GM12864 (cell line): ENCODE measurements at places on chromosomes 5 and 9.

GRCh38 chr5:139847091-139847490, 51.5 kb downstream of the PSD2 start:
- no peak for DNase-seq

- no peak for DNase-seq
These were observed 82.2 kb upstream of the C9orf72 start for GRCh38 chr9:27655441-27655840.

DNA sequence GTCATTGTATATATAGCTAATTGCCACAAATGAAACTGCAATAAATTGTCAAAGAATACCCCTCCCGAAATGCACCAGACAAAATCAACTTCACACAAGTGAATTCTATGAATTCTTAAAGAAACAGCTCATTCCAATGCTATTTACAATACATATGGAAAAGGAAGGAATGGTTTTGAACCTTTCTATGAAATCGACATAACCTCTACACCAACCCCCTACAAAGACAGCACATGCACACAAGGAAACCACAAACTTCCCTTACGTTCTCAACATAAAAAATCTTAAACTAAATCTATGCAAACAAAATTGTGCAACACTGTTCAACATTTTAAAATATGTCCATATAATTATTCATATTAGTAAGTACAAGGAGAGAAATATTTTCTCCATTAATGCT, 39.2 kb downstream of the MARCHF11 start:
- no peak for DNase-seq

DNA sequence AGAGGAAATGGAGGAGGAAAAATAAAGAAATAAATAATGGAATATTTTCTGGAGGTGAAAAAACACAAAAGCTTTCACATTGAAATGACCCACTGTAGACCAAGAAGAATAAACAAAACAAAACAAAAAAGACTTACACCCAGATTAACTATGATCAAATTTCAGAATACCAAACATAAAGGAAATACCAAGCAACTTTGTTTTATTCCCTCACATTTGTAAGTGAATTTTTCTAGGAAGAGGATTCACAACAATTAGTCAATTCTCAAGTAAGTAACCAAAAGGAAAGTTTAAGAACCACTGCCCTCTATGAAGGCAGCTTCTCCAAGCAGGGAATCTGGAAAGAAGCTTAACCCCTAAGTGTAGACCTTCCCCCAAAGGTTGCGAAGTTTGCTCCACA, 29.6 kb upstream of the B4GALT1 start:
- no peak for DNase-seq

GRCh38 chr9:12289711-12290110, 403.5 kb upstream of the TYRP1 start:
- DNase-seq, result no peak

- no peak for DNase-seq
These were observed 522.9 kb downstream of the RASEF start for GRCh38 chr9:82539856-82540579.

GRCh38 chr5:133918731-133919130, 49.7 kb downstream of the C5orf15 start:
- no peak for DNase-seq

GRCh38 chr5:146794326-146795029, 84.1 kb downstream of the PPP2R2B start:
- no peak for DNase-seq

DNA sequence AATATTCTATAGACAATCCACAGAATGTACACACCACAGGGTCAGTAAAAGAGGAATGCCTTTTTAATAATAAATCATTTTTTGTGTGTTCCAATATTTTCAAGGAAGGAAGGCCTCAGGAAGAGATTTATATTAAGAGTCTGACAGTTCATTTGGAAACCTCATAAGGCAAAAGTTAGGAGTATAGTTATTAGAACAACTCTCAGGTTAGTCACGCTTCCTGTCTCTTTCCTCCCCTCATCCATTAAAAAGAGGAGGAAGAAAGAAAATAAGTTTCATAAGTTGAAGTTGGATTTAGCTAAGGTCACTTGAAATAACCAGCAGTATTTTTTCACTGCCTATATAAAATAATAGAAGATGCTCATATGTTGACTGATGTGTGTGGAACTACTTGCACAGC, 863.2 kb downstream of the PTPRD start:
- no peak for DNase-seq

DNA sequence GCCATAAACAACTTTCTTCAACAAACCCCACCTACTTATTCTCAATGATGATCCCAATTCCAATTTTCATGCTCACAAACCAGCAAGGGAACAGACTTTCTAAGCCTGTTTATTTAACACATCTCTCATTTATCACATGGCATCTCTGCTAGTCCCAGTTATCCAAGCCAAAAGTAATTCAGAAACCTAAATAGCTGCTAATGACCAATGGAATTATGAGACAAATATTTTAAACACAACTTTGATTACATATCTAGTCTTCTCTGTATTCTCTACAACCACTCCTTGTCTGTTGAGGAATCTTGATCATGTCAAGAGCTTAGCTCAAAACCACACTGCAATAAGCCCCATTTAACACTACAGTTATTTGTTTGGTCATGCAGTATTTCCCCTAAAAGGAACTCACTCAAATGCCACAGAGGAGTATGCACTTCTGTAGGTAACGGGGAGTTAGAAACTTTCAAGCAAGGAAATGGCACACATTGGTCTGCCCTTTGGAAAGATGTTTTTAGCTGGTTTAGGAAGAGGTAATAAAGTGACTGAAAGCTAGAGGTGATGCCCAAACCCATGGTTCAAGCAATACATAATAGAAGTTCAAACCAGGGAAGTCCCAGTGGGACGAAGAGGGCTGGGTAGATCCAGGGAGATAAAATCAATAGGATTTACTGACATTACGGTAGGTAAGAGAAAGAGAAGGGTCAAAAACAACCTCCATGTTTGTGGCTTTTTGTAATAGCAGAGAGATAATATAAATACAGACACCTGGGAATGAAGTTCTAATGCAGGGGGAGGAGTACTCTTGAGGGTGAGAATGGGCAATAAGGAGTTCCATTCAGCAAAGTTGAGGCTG, 42.1 kb upstream of the HTR4 start:
- no peak for DNase-seq

GRCh38 chr9:120928483-120929228, 2.1 kb upstream of the TRAF1 start:
- DNase-seq, result no peak

- no peak for DNase-seq
These were observed 49.8 kb upstream of the RPS23 start for GRCh38 chr5:82327941-82328340.

GRCh38 chr5:89445106-89445745, 562.2 kb upstream of the MEF2C start:
- DNase-seq, result no peak

DNA sequence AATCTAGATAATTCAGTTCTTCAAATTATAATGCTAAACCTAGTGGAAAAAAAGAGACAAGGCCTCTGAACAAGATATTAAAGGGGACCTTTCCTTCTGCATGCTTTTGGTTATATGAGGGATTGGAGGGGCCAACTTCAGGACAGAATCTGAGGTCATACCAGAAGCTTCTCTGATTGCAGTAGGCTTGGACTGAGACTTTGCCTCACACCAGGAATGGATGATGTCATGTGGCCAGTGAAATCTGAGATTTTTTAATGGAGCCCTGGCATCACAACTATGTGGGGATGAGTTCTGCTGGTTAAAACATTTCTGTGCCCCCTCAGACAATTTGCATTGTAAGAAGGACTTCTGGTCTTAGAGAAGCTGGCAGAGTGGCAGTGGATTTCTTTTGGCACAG, 88.6 kb downstream of the ANGPTL2 start:
- DNase-seq, result no peak

GRCh38 chr5:17305964-17306725, 88.7 kb downstream of the BASP1 start:
- DNase-seq, result no peak

- DNase-seq, result no peak
These were observed 173.7 kb downstream of the NFIB start for GRCh38 chr9:14140096-14140697.

DNA sequence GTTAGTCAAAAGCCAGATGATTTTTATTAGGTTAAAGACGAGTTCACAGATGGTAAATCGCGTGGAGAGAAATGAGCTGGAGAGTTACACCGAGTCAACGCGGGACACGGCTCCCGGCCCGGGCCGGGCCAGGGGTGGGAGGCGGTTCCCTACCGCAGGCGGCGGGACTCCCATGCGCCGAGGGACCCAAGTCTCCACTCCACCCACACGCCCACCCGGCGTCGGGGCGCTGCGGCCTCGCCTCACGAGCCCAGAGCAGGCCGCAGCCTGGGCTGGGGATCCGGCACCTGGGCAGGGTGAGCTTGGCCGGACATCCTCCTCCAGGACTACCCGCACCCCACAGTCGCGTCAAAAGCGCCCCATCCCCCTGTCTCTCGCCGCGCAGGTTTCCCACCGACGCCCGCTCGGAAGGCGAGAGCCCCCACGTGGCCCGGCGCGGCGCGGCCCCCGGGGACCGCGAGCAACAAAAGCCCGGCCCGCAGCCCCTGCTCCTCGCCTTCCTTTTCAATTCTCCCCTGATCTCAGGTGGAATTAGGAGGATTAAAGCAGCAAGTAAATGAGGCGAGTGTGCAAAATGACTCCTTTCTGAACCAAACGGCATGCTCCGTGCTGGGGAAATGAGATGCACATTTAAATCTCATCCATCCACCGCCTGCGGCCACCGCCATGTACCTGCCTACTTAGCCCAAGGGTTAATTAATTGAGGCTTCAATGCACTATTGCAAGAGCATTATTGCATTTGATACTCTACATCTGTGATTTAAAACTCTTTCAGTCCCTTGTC, 196.5 kb upstream of the TBCA start:
- no peak for DNase-seq

GRCh38 chr5:81506900-81507588, 113.1 kb upstream of the ACOT12 start:
- DNase-seq, result peak; percentile 80

- DNase-seq, result no peak
These were observed 762 bp downstream of the CACNA1B start for GRCh38 chr9:137878146-137878941.

DNA sequence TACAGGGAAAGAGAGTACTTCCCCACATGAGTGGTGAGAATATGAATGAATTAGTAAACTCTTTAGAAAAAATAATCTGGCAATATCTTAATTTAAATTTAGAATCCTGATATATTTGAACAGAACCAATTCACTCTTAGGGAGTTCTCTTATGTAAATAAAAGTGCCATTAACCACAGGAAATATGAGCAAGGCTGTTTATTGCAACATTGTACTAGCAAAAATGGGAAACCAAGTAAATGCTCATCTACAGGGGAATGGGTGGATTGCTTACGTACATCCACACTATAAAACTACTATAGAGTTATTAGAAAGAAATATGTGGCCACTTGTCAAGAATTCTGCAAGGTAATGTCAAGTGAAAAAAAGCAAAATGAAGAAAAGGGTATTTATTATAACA, 274.5 kb downstream of the TLE1 start:
- DNase-seq, result no peak

GRCh38 chr9:72925126-72925789, 27.6 kb downstream of the ALDH1A1 start:
- DNase-seq, result no peak

GRCh38 chr9:106035806-106036205, 341.5 kb downstream of the TMEM38B start:
- no peak for DNase-seq

DNA sequence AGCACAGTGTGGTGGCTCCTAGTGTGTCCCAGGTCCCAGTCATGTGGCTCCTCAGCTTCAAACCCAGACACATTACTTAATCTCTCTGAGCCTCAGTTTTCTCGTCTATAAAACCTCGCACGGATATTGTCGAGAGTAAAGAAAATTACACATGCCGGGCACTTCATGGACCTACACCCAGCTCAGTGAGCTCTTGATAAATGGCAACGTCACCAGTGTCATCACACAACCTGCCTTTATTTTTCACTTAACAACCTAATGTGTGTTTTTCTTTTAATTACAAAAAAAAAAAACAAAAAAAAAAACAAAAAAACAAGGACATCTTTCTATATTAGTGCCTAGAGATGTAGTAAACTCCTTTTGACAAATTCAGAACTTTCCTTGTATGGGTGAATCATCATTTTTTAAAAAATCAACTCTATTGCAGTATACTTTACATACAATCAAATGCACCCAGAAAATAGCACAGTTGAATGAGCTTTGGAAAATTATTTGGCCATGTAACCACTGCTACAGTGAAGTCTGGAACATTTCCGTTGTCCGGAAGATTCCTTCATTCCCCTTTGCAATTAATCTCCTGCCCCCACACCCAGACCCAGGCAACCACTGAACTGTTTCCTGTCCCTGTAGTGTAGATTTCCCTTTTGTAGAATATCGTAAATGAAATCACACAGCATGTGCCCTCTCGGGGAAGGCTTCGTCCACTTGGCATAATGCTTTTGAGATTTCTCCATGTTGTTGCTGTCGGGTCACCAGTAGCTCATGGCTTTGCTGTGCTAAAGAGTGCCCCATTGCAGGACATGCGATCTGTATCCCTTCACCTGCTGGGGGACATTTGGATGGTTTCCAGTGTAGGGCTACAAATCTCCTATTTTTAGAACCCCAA, 100.4 kb upstream of the LARP1 start:
- no peak for DNase-seq

DNA sequence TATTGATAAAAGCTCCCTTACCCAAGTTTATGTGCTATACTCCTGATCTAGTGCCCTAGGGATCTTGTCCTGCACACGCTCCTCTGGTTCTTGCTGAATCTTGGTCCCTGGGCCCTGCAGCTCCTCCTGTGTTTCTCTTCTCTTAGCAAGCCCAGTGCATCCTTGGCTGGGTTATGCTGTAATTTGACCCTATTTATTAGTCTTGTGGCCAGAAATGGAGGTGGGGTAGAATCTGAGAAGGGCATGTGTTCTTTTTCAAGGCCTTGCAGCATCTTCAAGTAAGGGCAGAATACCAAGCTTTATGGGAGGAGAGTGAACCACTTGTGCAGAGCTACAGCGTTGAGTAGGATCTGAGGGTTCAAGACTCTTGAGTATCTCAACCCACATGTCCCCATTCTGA, 366.8 kb downstream of the FAM170A start:
- DNase-seq, result no peak

GRCh38 chr9:90219548-90220118, 423.0 kb downstream of the DIRAS2 start:
- DNase-seq, result no peak

- no peak for DNase-seq
These were observed 99.7 kb downstream of the SCAI start for GRCh38 chr9:125043631-125044030.
